ENCODE measurements at places on chromosomes 13 and 19.

DNA sequence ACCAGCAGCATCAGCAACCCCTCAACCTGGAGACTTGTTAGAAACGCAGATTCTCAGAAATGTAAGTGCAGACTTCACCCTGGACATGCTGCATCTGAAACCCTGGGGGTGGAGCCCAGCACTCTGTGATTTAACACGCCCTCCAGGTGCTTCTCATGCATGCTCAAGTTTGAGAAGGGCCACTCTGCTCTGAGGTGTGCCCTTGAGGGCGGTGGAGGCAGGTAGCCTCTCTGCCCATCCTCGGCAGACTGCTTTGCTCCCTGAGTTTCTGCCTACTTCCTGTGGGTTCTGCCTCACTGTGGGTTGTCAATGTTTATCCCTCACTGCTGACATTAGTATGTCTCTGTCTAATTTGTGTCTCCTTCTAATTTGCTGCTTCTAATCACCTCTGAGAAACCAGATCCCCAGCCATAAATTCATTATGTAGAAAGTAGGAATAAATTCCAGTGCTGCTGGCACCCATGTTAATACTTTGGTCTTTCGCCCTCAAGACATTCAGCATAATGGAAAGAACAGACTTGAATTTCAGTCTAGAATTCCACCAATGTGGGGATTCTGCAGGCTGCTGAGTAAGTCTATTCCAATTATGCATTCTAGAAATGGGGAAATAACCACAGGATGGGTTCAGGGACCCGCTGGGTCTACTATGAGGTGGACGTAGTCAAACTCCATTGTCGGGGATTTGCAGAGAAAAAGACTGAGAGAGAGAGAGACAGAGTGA is 51.3 kb upstream of the CYSLTR2 start:
- no peak for DNase-seq

DNA sequence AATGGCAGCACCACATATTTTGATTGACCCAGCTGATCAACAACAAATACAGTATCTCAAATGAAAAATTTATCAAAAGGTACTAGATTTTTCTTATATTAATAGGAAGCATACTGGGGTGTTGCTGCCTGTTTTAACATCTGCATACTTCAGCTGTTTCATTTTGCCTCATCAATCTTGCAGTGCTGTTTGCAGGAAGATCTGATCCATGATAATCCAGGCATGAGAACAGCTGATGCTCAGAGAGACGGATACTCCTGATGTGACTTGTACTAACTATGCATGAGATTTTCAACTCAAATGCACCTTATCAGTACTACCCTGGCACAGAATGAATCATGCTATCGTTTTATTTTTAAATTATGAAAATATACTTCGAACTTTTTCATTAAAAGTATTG is 2136.8 kb downstream of the PCDH9 start:
- no peak for DNase-seq

DNA sequence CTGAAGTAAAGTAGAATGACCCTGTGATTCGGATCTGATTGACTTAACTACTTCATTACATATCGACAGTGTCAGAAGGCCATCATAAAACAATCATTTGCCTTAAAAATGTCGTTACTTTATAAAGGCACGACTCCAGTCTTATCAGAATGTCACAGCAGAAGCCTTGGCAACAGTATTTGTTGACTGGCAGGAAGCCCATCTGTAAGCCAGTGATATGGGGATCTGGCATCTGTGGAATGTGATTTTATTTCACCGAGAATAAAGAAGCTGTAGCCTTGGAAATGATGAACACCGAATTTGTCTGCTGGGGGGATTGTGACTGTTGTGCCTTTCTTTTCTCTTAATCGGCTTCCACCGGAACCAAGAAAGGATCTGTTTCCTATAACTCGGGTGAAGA is 362.5 kb downstream of the TDRD3 start:
- no peak for DNase-seq

DNA sequence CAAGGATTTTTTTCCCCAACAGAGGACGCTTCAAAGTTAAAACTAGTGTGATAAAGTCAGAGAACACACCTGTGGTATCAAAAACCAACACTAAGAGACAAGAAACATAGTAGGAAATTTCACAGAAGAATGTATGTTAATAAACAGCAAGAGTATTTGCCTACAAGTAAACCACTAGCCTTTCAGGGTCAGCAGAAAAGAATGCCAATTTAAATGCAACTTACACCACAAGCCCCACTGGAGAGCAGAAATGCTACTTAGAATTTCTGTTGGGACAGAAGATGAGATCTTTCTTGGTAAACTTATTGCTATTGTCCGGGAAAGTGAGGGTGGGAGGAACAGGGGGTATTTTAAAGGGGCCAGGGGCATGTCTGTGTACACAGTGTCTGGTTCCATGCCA is 68.6 kb downstream of the STK24 start:
- DNase-seq, result no peak

DNA sequence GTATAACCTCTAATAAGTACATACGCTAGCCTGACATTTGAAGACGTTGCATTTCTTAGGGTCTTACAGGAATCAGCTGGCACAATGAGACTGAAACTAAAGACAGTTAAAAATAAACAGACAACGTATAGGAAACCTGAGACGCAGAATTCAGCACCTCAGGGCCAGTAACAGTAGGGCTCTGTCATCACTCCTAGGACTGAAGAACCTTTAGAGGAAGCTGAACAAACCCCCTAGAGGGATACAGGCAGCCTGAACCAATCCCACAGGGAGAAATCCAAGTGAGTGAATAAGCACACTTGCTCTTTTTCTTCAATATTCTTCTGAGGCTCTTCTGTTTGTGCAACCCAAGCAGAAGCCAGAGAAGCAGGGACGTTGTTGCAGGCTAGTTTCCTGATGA is 53.9 kb upstream of the KLHL1 start:
- DNase-seq, result no peak

GRCh38 chr13:80058626-80059025 is 282.3 kb downstream of the SPRY2 start:
- no peak for DNase-seq

DNA sequence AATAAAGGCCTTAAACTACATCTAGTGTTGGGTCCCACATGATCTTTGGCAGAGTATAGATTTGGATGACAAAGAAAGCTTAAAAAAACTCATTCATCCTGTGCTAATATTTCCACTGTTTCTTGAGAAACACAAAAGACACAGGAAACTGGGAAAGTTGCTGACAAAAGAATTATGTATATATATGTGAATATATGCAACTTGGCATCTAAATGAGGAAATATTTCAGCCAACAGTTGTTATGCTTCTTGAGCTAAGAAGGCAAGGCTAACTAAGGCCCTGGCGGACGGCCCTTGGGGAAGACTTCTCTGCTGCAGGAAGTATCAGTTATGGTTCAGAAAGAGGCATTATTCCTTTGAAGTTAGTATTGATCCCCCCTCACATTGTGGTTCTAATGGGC is 491.8 kb downstream of the DIAPH3 start:
- no peak for DNase-seq

- no peak for DNase-seq
These were observed 493.3 kb downstream of the COG6 start for GRCh38 chr13:40148742-40149141.

- DNase-seq, result no peak
These were observed 7.6 kb downstream of the SIGLECL1 start for GRCh38 chr19:51258165-51259160.

GRCh38 chr13:61874970-61875579 is 459.4 kb upstream of the PCDH20 start:
- no peak for DNase-seq

DNA sequence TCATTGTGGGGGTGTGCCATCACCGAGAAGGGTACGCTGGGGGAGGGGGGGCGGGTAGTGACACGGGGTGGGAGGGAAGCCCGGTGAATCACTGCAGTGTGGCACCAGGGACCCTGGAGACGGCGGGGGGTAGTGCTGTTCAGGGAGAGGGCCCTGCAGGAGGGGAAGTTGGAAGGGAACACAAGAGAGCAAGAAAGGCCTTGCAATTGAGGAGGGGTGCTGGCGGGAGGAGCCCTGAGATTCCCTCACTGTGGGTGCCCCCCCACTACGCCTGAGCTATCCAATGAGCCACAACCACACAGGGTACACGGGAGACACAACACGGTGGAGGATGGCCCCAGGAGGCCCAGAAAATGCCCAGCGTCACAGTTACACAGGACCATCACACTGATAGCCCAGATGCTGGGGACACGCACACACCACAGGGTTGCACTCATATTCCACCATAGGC is 516 bp upstream of the ATP1A3 start:
- DNase-seq, result no peak

GRCh38 chr19:51530616-51531015 is 854 bp downstream of the SIGLEC6 start:
- DNase-seq, result no peak
